Ovary (tissue), 10 donors: ENCODE measurements at places on chromosomes 7 and 10. TPM values are rescaled to one million over a fixed set of nuclear protein-coding genes. Genes with fewer than 3 reads are reported as not detected.

Gene AKR1B1
- polyA plus RNA-seq = 133 TPM

Gene NPTX2
- polyA plus RNA-seq = 12.5 TPM

Gene CCNJ
- 4.8 TPM for polyA plus RNA-seq

Gene SYT15B
- polyA plus RNA-seq = 0.55 TPM

Gene TMEM26
- polyA plus RNA-seq = 2.6 TPM

Gene NRP1
- polyA plus RNA-seq = 134 TPM
